ENCODE measurements at places on chromosomes 3 and 15.

- DNase-seq = no peak
Measured at GRCh38 chr15:33508703-33509102, 197.9 kb downstream of the RYR3 start.

- no peak for DNase-seq
Measured at GRCh38 chr3:57911593-57911992, 96.6 kb upstream of the FLNB start.

DNA sequence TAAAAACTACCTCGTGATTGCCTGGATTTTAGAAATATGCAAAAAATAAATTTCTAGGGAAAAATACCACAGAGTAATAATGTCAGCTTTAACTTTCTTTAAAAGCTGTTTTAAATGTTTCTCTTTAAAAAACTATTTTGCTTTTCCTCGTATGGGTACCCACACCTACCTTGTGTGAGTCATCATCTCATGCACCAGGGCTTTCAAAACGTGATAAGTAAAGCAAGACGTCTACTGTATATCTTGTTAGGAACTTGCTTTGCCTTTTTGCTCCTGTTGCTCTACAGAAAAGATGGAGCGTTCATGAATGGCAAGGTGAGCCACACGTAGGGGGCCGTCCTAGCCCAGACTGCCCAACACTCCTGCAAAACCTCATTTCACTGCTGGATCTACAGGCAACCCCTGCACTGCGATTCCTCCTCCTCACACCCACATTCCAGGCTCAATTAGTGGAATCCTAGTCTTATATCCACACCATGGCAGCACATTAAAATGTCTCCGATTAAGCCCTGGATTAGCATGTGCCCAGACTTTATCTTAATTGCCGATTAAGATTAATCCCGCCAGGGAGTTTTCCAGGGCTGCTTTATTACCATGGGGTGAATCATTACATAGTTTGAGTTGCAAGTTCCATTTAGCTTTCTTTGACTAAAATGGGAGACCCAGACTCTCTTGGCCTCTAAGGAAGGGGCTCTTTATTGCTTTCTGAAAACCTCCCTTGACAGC is 293.6 kb upstream of the ICE2 start:
- DNase-seq = no peak

GRCh38 chr3:174640932-174641331 is 218.2 kb upstream of the NAALADL2 start:
- no peak for DNase-seq

DNA sequence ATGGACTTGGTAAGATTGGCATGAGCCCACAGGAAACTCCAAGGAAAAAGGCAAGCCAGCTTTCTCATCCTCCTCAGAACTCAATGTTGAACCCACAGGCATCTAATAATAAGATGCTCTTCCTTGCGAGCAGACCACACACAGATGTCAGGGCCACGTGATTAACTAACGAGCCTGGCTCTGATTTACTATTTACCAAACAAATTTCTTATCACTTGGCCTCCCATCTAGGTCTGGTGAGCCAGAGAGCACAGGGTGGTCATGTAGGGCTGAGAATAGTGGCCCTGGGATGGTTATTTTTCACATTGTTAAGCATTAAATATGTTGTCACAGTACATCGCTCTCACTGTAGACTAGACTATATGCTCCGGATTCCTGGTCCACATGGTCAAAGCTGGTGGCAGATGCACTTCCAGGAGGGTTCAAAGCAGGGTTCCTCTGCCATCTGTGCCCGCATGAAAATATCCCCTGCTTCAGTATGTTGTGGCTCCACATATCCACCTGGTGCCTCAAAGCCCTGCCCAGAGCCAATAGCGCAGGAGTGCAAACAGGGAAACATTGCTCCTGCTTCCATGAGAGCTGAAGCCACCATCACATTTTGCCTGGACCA is 472.5 kb upstream of the WNT5A start:
- no peak for DNase-seq

DNA sequence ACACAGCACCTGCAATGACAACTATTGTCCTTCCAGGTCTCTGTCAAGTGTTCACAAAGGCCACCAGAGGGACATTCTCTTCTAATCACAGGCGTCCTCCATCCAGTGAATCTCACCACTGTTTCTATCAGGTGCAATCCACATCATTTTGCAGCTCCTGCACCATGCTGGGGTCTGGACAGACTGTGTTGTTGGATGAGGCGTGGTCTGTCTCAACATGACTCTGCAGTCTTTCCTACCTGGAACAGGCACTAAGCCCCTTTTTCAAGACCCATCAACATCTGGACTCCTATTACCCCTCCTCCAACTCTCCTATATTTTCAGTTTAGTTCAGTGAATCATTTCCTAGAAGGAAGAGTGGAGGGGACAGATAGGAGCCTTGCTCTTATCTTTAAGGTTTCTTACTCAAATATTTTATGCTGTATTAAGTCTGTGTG is 31.5 kb upstream of the VEPH1 start:
- DNase-seq = no peak

DNA sequence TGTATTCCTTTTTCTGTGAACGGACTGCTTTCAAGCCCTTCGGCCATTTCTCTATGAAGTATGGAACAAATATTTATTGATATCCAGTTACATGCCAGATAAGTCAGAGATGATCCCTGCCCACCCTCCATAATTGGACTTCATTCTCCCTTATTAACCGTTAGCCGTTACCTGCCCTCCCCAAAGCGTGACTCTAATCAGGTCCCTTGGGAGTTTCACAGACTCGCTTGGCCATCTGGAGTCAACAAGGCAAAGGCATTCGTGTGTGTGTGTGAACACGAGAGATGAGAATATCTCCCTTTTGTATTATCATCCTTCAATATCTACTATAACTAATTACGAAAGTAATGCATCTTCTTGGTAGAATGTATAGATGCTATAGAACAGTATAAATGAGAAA is 314.5 kb downstream of the TLE3 start:
- DNase-seq = no peak

DNA sequence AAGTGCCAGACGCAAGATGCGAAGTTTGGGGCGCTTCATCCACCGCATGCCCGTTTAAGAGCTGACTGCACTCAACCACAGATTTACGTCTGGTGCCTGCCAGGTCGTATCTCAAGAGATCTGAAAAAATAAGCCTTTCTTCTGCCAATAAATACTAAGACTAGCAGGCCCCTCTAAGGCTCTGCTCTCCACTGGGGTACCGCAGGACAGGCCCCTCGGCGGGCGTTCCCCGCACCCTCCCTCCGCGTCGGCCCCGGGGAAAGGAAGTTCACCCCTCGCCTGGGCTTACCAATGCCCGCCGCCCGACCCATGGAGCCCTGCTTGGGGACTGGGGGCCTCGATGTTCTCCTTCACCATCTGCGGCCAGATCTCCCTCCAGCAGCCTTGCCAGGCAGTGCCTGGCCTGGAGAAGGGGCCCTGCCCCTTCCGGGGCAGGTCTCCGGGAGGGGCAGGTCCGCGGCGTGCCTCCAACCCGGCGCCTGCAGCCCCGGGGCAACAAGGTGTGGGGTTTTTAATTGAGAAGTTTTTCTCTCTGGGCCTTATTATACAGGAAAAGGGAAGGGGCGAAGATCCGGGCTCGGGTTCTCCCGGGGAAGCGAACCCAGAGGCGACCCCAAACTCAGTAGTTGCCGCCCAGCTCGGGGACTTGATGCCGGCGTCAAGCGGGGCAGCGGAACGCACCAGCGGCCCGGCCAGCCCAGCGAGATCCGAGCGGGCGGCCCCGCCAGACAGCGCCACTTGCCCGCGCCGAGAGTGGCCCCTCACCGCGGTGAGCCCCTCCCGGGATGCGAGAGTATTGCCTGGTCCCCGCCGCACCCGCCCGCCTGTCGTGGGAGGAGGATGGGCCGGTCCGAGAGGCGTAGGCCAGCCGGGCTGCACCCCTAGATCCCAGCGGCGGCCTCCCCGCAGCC is 735 bp downstream of the GOLGA8B start:
- no peak for DNase-seq

GRCh38 chr15:76334438-76335306 is 1.9 kb upstream of the ISL2 start:
- no peak for DNase-seq

GRCh38 chr15:71597637-71598036 is 212.7 kb upstream of the NR2E3 start:
- DNase-seq = no peak

- no peak for DNase-seq
Measured at GRCh38 chr15:46039703-46040102, 404.9 kb downstream of the SQOR start.
